SJSA1 (cell line): ENCODE measurements at places on chromosomes 3 and 15. TPM values are rescaled to one million over a fixed set of nuclear protein-coding genes. Genes with fewer than 3 reads are reported as not detected.

DNA sequence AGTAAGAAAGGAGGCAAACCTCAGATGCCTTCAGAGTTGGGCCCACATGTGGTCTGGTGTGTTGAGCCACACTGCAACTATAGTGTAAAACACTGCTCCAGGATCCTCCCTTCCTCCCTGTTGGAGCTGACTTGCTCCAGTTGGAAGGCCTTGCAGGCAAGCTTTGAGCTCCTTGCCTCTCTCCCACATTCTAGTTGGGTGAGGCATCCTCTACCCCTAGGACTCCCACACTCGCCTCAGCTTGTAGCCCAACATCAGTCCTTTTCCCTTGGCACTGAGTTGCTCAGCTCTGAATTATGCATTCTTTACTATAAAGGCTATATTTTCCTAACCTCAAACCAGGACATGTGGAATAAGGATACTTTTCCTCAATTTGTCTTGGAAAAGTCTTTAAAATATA, 143.9 kb downstream of the NECTIN3 start:
- no peak for DNase-seq

POPDC2 gene
- total RNA-seq = 0.97 TPM in 1 of 2 replicates, not detected in the other

GRCh38 chr3:105988540-105989212, 119.9 kb upstream of the CBLB start:
- no peak for DNase-seq

DNA sequence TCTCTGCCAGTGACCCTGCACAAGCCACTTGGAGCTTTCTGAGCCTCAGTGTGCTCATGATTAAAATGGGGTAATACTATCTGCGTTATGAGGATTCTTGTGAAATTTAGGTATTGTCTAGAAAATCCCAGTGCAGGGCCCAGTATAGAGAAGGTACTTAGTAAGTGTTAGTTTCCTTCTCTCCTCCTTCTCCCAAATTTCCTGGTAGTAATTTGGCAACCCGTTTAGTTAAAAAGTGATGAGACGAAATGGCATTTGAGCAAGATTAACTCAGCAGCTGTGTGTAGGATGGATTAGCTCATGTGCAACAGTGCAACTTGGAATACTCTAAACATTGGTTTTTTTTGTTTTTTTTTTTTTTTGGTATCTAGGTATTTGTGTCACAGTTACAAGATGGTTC, 84.6 kb downstream of the SLCO3A1 start:
- no peak for DNase-seq

GRCh38 chr15:51320843-51321242, 17.6 kb downstream of the CYP19A1 start:
- DNase-seq = no peak

DNA sequence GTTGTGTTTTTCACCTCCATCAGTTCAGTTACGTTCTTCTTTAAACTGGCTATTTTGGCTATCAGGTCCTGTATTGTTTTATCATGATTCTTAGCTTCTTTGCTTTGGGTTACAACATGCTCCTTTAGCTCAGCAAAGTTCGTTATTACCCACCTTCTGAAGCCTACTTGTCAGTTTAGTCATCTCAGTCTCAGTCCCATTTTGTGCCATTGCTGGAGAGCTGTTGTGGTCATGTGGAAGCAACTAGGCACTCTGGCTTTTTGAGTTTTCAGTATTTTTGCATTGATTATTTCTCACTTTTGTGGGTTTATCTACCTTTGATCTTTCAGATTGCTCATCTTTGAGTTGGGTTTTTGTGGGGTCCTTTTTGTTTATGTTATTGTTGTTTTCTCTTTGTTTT, 151.3 kb downstream of the CFAP20DC start:
- DNase-seq = no peak

- DNase-seq = no peak
Observed at GRCh38 chr3:105862217-105862616, 6.6 kb downstream of the CBLB start.
